ENCODE measurements at places on chromosomes 6 and 20. TPM values are rescaled to one million over a fixed set of nuclear protein-coding genes. Genes with fewer than 3 reads are reported as not detected.

DNA sequence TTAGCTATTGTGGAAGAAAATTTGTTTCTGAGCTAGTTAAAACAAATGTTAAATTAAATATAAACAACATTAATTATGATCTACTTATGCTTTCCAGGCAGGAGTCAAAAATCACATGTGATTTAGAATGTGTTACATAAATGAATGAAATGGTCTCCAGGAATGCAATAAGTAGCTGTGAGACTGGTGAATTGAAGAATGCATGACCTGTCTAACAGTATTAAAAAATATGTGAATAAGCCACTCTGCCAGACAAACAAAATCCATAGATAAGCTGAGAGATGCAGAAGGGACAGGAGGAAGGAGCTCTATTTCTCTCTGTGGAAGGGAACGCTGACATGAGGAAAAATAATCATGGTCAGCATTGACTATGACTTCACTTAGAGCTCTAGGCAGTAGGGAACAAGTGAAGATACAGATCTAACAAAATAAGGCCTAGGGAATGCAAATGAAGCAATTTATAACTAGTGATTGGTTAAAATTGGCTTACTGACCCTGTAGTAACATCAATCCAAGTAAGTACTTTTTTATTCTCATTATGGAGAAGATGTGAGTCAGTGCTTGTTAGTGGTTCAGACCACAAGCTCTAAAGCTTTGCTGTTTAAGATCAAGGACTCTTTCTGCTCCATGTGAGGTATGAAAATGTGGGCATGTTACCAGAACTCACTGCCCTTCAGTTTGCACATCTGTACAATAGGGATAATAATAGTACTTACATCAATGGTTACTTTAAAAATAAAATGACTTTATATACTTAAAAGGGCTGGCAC, 432.6 kb downstream of the MMUT start:
- no peaks in the 10 kb centered on the region for H3K36me3 ChIP-seq
- no peak overlapping the region for H3K27ac ChIP-seq
- H3K4me1 ChIP-seq: no peaks in the 10 kb centered on the region
- ATAC-seq: no peak
- no peaks in the 10 kb centered on the region for H3K27me3 ChIP-seq

DNA sequence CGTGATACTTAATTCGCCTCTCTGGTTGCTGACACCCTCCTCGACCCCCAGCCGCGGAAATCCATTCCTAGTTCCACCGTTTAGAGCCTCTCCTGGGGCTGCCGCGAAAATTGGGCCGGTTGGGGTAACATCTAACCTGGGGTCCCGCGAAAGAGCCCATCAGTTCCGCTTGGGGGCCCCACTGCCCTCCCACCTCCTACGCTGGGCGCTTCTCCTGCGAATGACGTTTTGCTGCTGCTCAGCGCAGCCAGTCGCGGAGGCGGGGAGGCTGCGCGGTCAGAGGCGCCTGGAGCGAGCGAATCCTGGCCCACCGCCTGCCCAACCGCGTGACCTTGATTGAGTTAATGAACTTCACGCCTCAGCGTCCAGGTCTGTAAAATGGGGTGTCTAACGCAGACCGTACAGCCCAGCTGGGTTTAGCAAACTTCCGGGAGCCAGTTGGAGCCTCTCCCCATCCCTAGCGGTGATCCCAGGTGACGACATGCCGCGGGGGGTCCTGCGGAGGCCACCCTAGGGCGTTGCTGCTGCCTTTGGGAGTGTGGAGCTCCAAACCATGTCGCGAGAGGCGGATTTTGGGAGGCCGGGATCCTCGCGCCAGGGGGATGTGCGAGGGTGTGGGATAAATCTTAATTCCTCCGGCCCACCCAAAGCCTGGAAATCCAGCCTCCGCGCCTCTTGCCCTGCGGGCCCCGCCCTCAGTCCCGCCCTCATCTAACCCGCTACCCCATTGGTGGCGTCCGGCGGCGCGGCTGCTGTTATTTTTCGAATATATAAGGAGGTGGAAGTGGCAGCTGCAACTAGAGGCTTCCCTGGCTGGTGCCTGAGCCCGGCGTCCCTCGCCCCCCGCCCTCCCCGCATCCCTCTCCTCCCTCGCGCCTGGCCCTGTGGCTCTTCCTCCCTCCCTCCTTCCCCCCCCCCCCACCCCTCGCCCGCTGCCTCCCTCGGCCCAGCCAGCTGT, at the start of gene CDC25B:
Gene CDC25B (plus strand): TSS at position 800 of the 958 bp plus-strand sequence. CDS start 222 bp downstream, outside the sequence.
- no peaks in the 10 kb centered on the region for H3K27me3 ChIP-seq
- H3K36me3 ChIP-seq: peaks cover 49% of the 10 kb centered on the region
- H3K4me3 ChIP-seq: peak within 1 kb of the TSS; percentile 100
- H3K27ac ChIP-seq: peak within 1 kb of the TSS; percentile 98

- no peak for ATAC-seq
- H3K27ac ChIP-seq: no peak overlapping the region
- H3K27me3 ChIP-seq: no peaks in the 10 kb centered on the region
- H3K4me3 ChIP-seq: no peak overlapping the region
- H3K36me3 ChIP-seq: peaks cover 8% of the 10 kb centered on the region
- peaks cover 6% of the 10 kb centered on the region for H3K4me1 ChIP-seq
These were observed 359.0 kb downstream of the ZFAND3 start for GRCh38 chr6:38178584-38178886.

GRCh38 chr6:6614983-6615349, 26.4 kb downstream of the LY86 start:
- peak overlapping the region; percentile 70 for H3K4me3 ChIP-seq
- peaks cover 8% of the 10 kb centered on the region for H3K4me1 ChIP-seq
- no peaks in the 10 kb centered on the region for H3K36me3 ChIP-seq
- peak; percentile 2 for ATAC-seq
- H3K27me3 ChIP-seq: no peaks in the 10 kb centered on the region

DNA sequence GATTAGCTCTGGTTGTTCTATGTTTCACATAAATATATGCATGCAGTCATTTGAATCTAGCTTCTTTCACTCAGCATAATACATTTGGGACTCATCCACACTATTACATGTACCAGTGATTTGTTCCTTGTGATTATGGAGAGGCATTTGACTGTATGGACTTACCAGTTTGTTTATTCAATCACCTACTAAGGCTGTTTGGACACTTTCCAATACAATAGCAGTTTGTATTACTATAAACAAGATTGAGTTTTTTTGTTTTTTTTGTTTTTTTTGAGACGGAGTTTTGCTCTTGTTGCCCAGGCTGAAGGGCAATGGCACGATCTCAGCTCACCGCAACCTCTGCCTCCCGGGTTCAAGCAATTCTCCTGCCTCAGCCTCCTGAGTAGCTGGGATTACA, 109.8 kb upstream of the DST start:
- peaks cover 3% of the 10 kb centered on the region for H3K27me3 ChIP-seq
- no peak for ATAC-seq
- H3K4me1 ChIP-seq: no peaks in the 10 kb centered on the region

DNA sequence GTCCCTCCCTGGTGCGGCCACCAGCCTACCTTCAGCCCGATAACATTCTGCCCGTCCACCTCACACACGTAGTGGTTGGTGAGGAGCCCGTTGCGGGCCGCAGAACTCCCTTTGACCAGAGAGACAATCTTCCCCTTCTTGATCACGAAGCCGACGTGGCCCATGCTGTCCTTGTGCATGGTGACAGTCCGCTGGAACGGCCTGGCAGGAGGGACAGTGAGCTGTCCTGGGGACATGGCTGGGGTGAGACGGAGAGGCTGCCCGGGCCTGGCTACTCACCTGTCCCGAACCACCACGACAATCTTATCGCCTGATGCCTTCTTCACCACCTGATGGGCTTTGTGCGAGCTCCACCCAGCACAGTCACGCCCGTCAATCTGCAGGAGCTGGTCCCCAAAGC, 16.6 kb downstream of the SDCBP2 start:
- no peaks in the 10 kb centered on the region for H3K4me1 ChIP-seq
- ATAC-seq: no peak
- H3K27me3 ChIP-seq: no peaks in the 10 kb centered on the region

DNA sequence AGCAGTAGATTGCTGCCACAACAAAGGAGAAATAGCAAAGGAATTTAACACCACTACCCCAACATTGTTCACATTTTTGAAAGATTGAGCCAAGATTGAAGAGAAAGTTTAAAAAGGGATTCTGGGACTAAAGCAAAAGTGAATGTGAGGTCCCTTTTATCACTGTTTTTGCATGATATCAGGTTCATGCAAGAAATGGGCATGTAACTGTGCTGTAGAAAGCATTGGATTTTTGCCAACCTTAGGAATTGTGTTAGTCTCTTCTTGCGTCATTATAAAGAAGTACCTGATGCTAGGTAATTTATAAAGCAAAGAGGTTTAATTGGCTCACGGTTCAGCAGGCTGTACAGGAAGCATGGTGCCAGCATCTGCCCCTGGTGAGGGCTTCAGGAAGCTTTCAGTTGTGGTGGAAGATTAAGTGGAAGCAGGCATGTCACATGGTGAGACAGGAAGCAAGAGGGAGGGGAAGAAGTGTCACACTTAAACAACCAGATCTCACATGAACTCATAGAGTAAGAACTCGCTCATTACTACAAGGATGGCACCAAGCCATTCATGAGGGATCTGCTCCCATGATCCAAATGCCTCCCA, 4.6 kb upstream of the GJB7 start:
- H3K27ac ChIP-seq: no peak overlapping the region
- H3K27me3 ChIP-seq: no peaks in the 10 kb centered on the region
- H3K36me3 ChIP-seq: peaks cover 6% of the 10 kb centered on the region
- H3K4me1 ChIP-seq: peaks cover 16% of the 10 kb centered on the region
- no peak overlapping the region for H3K4me3 ChIP-seq

- H3K4me3 ChIP-seq: no peak overlapping the region
- H3K27me3 ChIP-seq: peaks cover 13% of the 10 kb centered on the region
- no peak overlapping the region for H3K27ac ChIP-seq
- no peak for ATAC-seq
- H3K4me1 ChIP-seq: no peaks in the 10 kb centered on the region
- no peaks in the 10 kb centered on the region for H3K36me3 ChIP-seq
These were observed 94.1 kb downstream of the DACT2 start for GRCh38 chr6:168225471-168225911.

DNA sequence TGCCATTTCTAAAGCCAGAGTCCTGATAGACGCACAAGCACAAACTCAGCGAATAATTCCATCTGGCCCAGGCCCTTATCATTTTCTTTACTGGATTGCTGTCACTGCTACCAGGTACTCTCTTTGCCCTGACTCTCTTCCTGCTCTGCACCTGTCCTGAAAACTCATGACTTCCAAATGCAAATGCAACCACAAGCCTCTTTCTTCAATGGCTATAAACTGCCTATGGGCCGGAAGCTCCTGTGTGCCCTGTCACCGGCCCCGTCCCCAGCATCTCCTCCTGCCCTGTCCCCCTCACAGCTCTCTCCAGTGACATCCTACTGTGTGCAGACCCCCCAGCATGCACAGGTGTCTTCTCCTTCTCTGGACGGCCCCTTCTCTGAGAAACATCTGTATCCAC, 302.6 kb downstream of the GMDS start:
- no peaks in the 10 kb centered on the region for H3K27me3 ChIP-seq
- H3K36me3 ChIP-seq: peaks cover 9% of the 10 kb centered on the region
- no peak overlapping the region for H3K27ac ChIP-seq

DNA sequence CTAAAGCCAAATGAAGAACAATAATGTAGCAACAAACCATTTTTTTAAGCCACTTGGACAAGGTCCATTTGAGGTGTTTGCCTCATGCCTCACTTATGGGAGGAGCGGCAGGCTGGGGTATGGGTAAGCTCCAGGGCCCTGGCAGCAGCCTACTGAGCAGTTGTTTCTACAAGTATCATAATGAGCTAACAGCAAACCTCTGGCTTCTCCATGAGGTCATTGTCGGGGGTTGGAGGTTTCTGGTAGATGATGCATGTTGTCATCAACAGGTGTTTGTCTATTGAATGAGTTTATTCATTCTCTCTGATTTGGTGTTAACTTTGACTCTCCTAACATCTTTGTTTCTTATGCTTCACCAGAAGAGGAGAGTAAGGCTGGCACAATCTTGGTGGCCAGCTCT, 150.7 kb downstream of the TBC1D7 start:
- no peak overlapping the region for H3K4me3 ChIP-seq
- ATAC-seq: peak; percentile 55
- H3K27me3 ChIP-seq: peaks cover 20% of the 10 kb centered on the region
- no peaks in the 10 kb centered on the region for H3K36me3 ChIP-seq
- H3K27ac ChIP-seq: no peak overlapping the region
- peaks cover 5% of the 10 kb centered on the region for H3K4me1 ChIP-seq

DNA sequence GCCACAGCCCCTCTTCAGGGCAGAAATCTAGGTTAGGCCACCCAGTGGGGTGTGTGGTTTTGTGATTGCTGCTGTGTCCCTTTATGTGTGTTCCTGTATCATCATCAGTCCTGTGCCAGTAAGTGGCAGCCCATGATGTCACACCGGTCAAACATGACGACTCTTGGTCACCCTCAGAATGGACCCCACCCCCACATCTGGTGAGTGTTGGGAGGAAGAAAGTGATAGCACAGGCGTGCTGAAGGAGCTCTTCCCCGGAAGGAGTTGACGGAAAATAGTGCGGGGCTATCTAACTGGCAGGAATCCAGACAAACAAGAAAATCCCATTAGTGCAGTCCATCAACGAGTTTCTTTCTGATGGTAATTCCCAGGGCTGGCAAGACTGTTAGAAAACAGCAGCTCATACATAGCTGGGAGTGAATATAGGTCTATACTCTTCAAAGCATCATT, 33.4 kb upstream of the IL17A start:
- H3K4me3 ChIP-seq: peak overlapping the region; percentile 55
- peaks cover 7% of the 10 kb centered on the region for H3K36me3 ChIP-seq
- H3K4me1 ChIP-seq: peaks cover 30% of the 10 kb centered on the region
- peak overlapping the region; percentile 59 for H3K27ac ChIP-seq

- no peaks in the 10 kb centered on the region for H3K4me1 ChIP-seq
- H3K27ac ChIP-seq: no peak overlapping the region
- no peaks in the 10 kb centered on the region for H3K36me3 ChIP-seq
- no peak for ATAC-seq
These were observed 58.1 kb upstream of the SNAP91 start for GRCh38 chr6:83767033-83767432.

DNA sequence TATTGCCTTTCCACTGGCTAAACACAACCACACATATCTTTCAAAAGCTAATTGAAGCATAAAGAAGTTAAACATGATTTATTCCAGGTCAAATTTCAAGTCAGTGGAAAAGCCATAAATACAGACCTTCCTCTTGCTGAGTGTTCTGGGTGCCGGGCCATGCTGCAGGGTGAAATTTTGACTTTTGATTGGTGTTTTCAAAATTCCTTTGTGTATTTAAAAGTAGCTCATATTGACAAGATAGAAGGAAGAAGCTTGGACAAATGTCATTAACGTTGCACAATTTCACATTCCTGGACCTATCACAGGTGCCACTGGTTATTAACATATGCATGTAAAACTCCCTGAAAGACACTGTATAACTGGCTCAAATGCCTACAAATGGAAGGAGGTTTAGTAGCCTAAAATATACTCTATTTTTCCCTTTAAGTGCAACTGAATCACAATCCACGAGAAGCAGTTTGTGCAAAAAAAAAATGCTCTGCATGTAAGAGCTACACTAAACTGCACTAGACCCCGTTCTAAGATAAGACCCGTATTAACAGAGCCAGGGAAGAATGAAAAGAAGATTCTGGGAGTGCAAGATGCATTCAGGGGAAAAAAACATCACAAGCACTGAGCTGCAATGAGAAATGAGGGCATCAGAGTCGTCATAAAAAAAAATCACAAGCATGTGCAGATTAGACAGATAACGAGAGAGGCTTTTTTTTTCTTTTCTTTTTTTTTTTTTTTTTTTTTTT, 30.4 kb downstream of the ATXN1 start:
- H3K4me1 ChIP-seq: peaks cover 54% of the 10 kb centered on the region
- no peaks in the 10 kb centered on the region for H3K27me3 ChIP-seq
- no peak for ATAC-seq

Gene ADGRF1
- not detected for total RNA-seq

Gene ADGB
- total RNA-seq: not detected

Gene CLIC5
- total RNA-seq: 10.6 TPM

Gene ZNF311
- total RNA-seq: 0.35 TPM
